Adrenal gland (tissue), 19 donors: ENCODE measurements at places on chromosomes 13 and 19.
A peak's percentile ranks its signal among the peaks of the same experiment; 100 is the strongest.

- no peak for DNase-seq
Observed at GRCh38 chr13:79724348-79725103, 243.6 kb downstream of the NDFIP2 start.

- DNase-seq, result peak; percentile 56
Observed at GRCh38 chr19:14402332-14403144, 16.6 kb downstream of the DDX39A start.

- peak; percentile 53 for DNase-seq
Observed at GRCh38 chr19:16381756-16382401, 57.3 kb downstream of the KLF2 start.

DNA sequence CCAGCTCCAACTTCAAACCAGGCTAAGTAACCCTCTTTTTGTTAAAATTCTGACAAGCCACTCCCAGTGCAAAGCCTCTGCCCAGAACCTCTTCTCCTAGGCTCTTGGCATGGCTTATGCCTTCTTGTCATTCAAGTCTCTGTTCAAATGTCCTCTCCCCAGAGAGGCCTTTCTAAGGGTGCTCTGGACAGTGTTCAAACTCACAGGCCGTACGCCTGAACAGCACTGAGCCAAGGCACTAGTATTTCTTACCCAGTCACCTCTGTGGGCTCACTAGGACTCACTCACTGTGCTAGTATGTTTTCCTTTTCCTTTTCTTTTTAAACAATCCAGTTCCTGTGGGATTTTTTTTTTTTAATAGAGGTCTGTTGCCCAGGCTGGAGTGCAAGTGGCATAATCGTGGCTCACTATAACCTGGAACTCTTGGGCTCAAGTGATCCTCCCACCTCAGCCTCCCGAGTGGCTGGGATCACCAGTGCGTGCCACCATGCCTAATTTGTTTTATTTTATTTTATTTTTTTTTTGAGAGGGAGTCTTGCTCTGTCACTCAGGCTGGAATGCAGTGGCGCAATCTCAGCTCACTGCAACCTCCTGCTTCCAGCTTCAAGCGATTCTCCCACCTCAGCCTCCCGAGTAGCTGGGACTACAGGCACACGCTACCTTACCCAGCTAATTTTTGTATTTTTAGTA is 2.3 kb upstream of the ASF1B start:
- no peak for DNase-seq

DNA sequence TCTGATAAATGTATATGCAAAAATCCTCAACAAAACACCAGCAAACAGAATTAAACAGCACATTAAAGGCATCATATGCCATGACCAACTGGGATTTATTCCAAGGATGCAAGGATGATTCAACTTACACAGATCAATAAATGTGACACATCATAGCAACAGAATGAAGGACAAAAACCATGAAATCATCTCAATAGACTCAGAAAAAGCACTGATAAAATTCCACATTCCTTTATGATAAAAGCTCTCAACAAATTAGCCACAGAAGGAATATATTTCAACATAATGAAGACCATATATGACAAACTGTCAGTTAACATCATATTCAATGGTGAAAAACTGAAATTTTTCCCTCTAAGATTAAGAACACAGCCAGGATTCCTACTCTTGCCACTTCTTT is 691.6 kb downstream of the DIAPH3 start:
- DNase-seq, result no peak

DNA sequence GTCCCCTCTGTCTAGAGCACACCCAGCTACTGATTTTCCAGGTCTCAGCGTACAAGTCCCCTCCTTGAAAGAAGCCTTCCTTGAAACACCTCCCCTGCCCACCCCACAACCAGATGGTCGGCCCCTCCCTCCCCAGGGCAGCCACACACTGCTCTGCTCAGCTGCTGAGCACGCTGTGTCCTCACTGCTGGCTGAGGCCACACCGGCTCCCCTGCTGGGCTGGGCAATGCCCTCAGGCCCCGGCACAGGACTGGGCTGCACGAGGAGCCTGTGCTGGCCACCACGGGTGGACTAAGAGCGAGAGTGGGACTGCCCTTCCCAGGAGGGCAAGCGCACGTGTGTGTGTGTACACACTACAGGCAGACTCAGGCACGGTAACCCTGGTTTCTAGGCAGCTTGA is 11.8 kb upstream of the RSPH6A start:
- peak; percentile 64 for DNase-seq

GRCh38 chr13:38862443-38862842 is 128.2 kb downstream of the STOML3 start:
- DNase-seq, result no peak

DNA sequence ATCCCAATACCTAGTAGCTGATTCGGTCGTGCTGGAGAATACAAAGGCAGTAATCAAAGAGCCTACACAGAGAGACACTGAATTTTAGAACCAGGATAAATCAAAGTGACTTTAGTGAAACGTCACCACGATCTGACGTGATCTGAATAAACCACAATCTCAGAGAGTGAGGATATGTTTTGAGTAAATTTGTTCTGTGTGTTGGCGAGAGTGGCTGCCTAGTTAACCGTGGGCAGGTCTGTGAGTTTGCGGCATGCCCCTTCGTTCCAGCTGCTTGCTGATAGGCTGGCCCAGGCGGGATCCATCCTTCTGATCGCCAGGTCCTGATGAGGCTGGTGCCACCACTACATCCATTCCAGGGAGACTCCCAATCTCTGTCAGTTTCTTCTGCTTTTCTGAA is 40.4 kb downstream of the LRCH1 start:
- DNase-seq, result no peak

DNA sequence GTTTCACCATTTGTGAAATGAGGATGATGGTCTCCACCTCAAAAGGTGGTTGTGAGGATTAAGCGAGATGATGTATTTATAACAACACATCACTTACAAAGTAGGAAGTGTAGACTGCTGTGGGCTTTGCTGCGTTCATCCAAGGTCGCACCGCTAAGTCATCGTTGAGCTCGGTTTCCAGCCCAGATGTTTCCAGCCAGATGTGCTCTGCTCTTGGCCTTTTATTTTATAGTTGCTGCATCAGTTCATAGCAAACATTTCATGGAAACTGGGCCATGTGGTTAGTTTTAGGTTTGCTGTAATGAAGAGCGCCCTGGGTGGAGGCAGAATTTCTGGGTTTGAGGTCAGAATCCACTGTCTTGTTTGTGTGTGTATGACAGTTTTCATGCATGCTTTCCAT is 76.5 kb upstream of the RNF113B start:
- no peak for DNase-seq

- DNase-seq, result peak; percentile 64
Observed at GRCh38 chr19:48999481-49000325, 6.0 kb downstream of the RUVBL2 start.

DNA sequence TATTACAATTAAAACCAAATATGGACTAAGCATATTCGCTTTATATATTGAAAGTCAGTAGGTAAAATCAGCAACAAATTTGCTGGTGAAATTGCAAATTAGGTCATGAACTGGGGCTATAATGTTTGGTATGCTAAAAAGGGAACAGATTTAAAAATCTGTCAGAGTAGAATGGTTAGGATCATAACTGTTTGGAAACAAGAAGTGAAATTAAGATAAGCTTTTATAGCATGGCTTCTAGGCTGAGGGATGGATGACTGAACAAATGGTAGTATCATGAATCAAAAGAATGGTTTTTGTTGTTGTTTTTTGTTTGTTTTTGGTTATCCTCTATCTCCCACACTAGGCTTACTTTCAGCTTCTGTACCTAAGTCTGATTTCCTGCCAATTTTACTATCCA is 1090.4 kb downstream of the PCDH9 start:
- no peak for DNase-seq

DNA sequence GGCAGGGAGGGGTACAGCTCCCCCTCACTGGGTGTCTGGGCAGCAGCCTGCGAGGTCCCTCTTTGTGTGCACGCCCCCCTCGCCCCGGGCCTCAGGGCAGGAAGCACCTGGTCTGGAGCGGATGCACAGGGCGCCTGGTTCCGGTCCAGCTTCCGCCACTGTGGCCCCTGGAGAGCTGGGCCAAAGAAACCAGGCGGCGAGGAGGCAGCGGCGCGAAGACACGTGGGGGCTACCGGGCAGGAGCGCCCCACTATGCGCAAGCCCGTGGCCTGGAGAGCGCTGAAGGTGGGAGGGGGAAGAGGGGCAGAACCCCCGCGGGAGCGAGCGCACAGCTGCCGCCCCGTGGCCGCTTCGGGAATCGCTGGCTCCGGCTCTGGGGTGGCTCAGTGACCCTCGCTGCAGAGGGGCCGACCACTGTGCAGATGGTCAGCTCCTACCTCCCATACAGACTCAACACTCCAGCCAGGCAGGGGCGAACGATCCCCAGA is 1.7 kb upstream of the LYL1 start:
- peak; percentile 70 for DNase-seq

- no peak for DNase-seq
Observed at GRCh38 chr19:11199517-11199916, 2.2 kb upstream of the KANK2 start.

- no peak for DNase-seq
Observed at GRCh38 chr19:39941615-39942365, 7.4 kb upstream of the FCGBP start.

- no peak for DNase-seq
Observed at GRCh38 chr13:45873491-45874325, 22.2 kb upstream of the SIAH3 start.

GRCh38 chr19:5907241-5907640 is 2.6 kb downstream of the VMAC start:
- DNase-seq, result no peak

- no peak for DNase-seq
Observed at GRCh38 chr13:92994056-92994455, 232.6 kb upstream of the GPC6 start.

- DNase-seq, result no peak
Observed at GRCh38 chr13:45833242-45833641, 18.3 kb downstream of the SIAH3 start.
